ENCODE measurements at places on chromosomes 2 and 18. TPM values are rescaled to one million over a fixed set of nuclear protein-coding genes. Genes with fewer than 3 reads are reported as not detected.

Gene GAREM2
- total RNA-seq: 7.0 TPM

Gene CXCR2
- total RNA-seq: not detected

Gene TEX44
- total RNA-seq: not detected

Gene RAB17
- 0.38 TPM for total RNA-seq

Gene LOXHD1
- not detected for total RNA-seq

Gene HOXD13
- total RNA-seq: 0.15 TPM

Gene HRH4
- total RNA-seq: 0.02 TPM

Gene NCOA1
- total RNA-seq: 9.9 TPM

Gene MERTK
- total RNA-seq: 1.4 TPM

Gene UGT1A1
- 0.83 TPM for total RNA-seq

Gene CFC1
- not detected for total RNA-seq

Gene SERPINB2
- total RNA-seq: not detected

Gene RAX
- not detected for total RNA-seq

Gene PLCL1
- not detected for total RNA-seq

Gene TCF7L1
- 10.3 TPM for total RNA-seq

Gene GLB1L
- 5.0 TPM for total RNA-seq

Gene DYNC2LI1
- total RNA-seq: 19.3 TPM

Gene DTNA
- 0.18 TPM for total RNA-seq

Gene GTF2A1L
- total RNA-seq: not detected

Gene UPP2
- total RNA-seq: not detected

Gene RNF152
- total RNA-seq: not detected

Gene SERPINB7
- 1.9 TPM for total RNA-seq

Gene SETBP1
- 0.58 TPM for total RNA-seq

Gene GCG
- total RNA-seq: not detected

Gene UCN
- total RNA-seq: 1.9 TPM

Gene TPRKB
- total RNA-seq: 78.1 TPM

Gene C1QL2
- total RNA-seq: 0.09 TPM

Gene SCG2
- 1.4 TPM for total RNA-seq

Gene CNDP2
- 75.2 TPM for total RNA-seq

Gene RUFY4
- total RNA-seq: not detected

Gene DQX1
- total RNA-seq: 0.06 TPM

Gene TMEM169
- total RNA-seq: 0.38 TPM

Gene GPR35
- 0.98 TPM for total RNA-seq

Gene GEN1
- 15.6 TPM for total RNA-seq

Gene NEUROD1
- not detected for total RNA-seq

Gene SCYGR4
- total RNA-seq: not detected

Gene ALPP
- 0.56 TPM for total RNA-seq

Gene CD8B2
- total RNA-seq: not detected

Gene TMEM178A
- total RNA-seq: 0.10 TPM

Gene FAM237A
- not detected for total RNA-seq

Gene LAMA3
- total RNA-seq: 38.4 TPM

Gene DLX1
- total RNA-seq: 4.3 TPM

Gene ZNF396
- 0.64 TPM for total RNA-seq

Gene PTPRM
- total RNA-seq: 30.4 TPM

Gene INPP5D
- 0.51 TPM for total RNA-seq

Gene NIFK
- 60.4 TPM for total RNA-seq

Gene ICA1L
- total RNA-seq: 2.1 TPM

Gene LDLRAD4
- total RNA-seq: 1.3 TPM

Gene CPS1
- total RNA-seq: 6.2 TPM
